ENCODE measurements at places on chromosomes 12 and 14. TPM values are rescaled to one million over a fixed set of nuclear protein-coding genes. Genes with fewer than 3 reads are reported as not detected.

The ALDH1L2 gene
- 3.9 TPM for total RNA-seq

The AQP2 gene
- not detected for total RNA-seq

The HOXC10 gene
- total RNA-seq, result not detected

The LRRIQ1 gene
- 0.47 TPM for total RNA-seq

The PIWIL1 gene
- total RNA-seq, result not detected

The MYH7 gene
- total RNA-seq, result not detected

The SELPLG gene
- 0.56 TPM for total RNA-seq

DNA sequence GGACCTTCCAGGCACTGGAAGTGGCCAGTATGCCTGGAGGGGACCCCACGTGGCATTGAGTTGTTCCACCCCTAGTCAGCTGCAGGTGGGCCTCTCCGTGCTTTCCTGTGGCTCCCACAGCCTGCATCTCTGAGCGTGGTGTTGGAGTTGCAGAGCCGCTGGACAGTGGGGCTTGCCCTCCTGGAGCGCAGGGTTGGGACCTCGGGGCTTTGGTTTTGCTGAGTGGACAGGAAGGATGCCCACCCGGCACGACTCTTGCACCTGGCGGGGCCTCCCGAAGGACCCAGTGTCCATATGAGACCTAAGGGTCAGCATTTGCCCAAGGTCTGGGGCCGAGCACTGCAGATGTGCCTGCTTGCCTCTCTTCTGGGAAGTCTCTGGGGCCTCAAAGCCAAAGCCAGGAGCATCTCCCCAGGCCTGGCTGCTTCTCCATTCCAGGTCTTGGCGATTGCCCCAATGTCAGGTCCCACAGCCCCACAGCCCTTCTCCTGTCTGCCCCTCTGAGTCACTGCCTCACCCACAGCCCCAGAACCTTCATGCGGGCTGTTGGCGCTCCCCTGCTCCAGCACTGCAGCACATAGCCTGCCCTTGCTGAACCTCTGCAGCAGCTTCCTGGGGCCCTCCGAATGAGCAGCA, 1.5 kb downstream of the PACS2 start:
- H3K27ac ChIP-seq, result no peak overlapping the region
- no peak for DNase-seq
- H3K4me3 ChIP-seq, result peak overlapping the region; percentile 69
- H3K36me3 ChIP-seq, result no peaks in the 10 kb centered on the region

GRCh38 chr14:67673451-67673850, 981 bp downstream of the VTI1B start:
- peak overlapping the region; percentile 88 for H3K4me3 ChIP-seq
- H3K4me1 ChIP-seq, result peaks cover 17% of the 10 kb centered on the region

GRCh38 chr14:35140718-35141581, 18.6 kb downstream of the PRORP start:
- H3K27ac ChIP-seq, result no peak overlapping the region
- no peaks in the 10 kb centered on the region for H3K36me3 ChIP-seq
- H3K27me3 ChIP-seq, result no peaks in the 10 kb centered on the region
- no peaks in the 10 kb centered on the region for H3K4me1 ChIP-seq
- no peak overlapping the region for H3K4me3 ChIP-seq

- H3K4me3 ChIP-seq, result no peak overlapping the region
- no peak overlapping the region for H3K27ac ChIP-seq
- no peaks in the 10 kb centered on the region for H3K36me3 ChIP-seq
- H3K4me1 ChIP-seq, result no peaks in the 10 kb centered on the region
- no peaks in the 10 kb centered on the region for H3K27me3 ChIP-seq
These were observed 21.5 kb downstream of the PPTC7 start for GRCh38 chr12:110561471-110562201.

DNA sequence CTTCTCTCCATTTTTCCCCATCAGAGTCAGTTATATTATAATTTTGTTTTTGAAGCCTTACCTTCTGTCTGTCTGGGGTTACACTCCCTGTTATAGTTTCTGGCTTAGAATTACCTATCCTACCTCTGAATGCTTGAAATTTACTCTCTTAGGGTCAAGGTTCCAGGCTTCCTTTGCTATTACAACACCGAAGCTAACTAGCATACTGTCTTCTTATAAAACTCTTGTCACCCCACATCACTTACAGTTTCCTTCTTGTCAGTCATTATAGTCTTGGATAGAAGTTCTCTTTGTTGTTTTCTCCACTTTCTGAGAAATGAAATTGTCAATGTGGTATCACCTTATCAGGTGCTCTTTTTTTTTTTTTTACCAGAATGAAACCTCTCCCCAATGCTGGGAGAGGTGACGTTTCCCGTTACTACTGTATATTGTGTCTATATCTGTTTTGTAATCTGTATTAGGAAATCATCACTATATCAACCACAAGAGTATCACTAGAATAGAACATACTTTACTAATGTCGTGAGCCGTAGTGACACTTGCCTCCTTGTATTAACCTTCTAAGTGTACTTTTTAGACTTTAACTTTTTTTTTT, 69.2 kb upstream of the PSMA6 start:
- H3K4me1 ChIP-seq, result no peaks in the 10 kb centered on the region
- no peaks in the 10 kb centered on the region for H3K36me3 ChIP-seq
- no peaks in the 10 kb centered on the region for H3K27me3 ChIP-seq
- H3K27ac ChIP-seq, result no peak overlapping the region

DNA sequence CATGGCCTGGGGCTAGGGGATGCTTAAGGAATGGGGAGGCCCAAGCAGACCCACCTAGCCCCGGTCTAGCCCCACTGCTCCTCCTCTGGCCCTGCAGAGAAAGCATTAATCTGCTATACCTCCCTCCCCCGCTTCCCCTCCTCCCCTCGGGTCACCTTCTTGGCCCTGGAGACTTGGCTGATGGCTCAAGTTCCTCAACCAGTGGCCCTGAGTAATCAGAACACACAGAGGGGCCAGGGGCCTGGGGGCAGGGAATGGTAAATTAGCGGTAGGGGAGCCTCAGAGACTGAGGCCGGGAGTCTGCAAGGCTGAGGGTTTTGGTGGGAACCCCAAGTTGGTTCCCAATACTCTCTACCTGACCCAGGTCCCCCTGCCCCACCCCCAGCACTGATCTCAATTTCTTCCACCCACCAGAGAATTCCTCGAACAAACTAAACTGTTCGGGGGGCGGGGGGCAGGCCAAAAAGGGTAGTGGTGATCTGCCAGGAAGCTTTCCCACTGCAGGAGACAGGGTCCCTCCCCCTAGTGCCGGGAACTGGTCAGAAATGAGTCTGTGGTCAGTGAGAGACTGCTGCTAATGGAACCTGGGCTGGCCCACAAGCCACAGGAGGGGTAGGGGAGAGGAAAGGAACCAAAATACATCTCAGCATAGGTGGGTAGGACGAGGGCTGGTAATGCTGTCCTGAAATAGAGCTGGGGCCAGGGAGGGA, 12.8 kb upstream of the SMARCD1 start:
- H3K27ac ChIP-seq, result no peak overlapping the region
- no peaks in the 10 kb centered on the region for H3K36me3 ChIP-seq
- DNase-seq, result no peak
- 0 out of 2 replicates have a peak, but pooled peaks cover 4% of the 10 kb centered on the region for H3K4me1 ChIP-seq
- no peak overlapping the region for H3K4me3 ChIP-seq

DNA sequence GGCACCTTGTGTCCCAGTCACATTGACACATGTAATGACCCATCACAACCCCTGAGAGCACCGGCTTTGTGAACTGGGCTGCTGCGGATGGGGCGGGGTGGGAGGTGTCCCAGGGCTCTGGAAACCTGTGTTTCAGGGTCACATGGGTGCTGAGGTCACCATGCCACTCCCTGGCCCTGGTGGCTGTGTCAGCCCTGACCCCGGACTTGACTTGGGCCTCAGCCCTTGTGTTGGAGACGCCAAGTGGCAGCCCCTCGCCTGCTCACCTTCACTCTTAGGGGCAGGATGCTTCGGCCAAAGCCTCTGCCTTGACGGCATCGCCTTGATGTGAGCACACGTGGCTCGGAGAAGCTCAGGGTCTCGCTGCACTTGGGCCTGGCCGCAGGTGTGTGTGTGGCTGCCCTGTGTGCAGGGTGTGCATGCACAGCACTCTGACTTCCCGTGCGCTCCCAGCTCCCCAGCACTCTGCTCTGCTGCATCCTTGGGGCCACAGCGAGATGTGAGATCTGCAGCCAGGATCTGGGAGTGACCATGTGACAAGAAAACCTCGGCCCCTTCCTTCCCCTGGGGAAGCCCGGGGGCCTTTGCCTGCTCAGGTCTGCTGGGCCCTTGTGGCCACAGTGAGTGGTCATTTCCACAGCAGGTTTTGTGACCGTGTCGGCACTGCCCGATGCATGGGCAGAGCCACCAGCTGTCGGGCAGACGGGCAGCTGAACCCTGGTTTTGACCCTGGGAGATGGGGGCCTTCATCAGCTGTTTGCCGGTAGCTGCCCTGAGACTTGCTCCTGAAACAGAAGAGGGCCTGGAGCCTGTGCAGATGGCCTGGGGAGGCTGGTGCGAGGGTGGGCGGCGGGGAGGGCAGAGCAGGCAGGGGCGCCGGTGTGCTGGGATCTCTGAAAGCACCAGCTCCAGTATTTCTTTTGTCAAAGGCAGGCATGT, 167.4 kb downstream of the KIF26A start:
- no peaks in the 10 kb centered on the region for H3K36me3 ChIP-seq
- DNase-seq, result no peak
- no peaks in the 10 kb centered on the region for H3K27me3 ChIP-seq

GRCh38 chr12:21604245-21605101, at the start of gene GYS2:
GYS2 (minus strand) TSS chr12:21604847; CDS start chr12:21604592, 255 bp downstream.
- no peaks in the 10 kb centered on the region for H3K4me1 ChIP-seq
- no peaks in the 10 kb centered on the region for H3K27me3 ChIP-seq
- DNase-seq, result peak; percentile 42
- H3K27ac ChIP-seq, result no peak within 1 kb of the TSS
- no peaks in the 10 kb centered on the region for H3K36me3 ChIP-seq
- no peak within 1 kb of the TSS for H3K4me3 ChIP-seq

DNA sequence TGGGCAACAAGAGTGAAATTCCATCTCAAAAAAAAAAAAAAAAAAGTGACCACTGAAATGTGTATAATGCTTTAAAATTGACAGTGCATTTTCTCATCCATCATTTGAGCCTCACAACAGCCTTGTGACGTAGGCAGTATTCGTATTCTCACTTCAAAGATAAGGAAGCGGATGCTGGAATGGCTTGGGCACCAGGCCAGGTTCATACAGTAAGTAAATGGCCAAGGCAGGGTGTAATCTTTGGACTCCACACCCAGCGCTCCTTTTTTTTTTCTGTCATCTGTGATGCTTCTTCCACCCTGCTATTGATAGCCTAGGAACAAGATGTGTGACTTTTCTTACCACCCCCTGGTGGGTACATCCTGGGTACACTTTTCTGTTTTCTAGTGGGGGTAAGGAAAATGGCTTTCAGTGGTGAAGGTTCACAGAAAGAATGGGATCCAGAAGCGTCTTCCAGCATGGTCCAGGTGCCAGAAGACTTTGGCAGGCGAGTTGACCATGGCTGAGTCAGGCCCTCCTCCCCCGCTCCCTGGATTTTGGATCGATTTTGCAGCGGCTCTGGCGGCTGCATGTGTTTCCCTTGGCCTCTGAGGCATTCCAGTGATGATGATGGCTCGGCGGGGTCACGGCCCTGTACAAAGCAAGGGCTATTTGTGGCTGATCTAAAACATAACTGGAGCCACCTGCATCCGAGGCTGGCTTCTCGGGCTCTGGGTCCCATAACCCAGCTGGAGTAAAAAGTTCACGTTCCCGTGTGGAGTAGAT, 110.6 kb downstream of the CACNA1C start:
- H3K4me3 ChIP-seq, result no peak overlapping the region
- H3K36me3 ChIP-seq, result no peaks in the 10 kb centered on the region
- no peak for DNase-seq
- no peaks in the 10 kb centered on the region for H3K4me1 ChIP-seq

DNA sequence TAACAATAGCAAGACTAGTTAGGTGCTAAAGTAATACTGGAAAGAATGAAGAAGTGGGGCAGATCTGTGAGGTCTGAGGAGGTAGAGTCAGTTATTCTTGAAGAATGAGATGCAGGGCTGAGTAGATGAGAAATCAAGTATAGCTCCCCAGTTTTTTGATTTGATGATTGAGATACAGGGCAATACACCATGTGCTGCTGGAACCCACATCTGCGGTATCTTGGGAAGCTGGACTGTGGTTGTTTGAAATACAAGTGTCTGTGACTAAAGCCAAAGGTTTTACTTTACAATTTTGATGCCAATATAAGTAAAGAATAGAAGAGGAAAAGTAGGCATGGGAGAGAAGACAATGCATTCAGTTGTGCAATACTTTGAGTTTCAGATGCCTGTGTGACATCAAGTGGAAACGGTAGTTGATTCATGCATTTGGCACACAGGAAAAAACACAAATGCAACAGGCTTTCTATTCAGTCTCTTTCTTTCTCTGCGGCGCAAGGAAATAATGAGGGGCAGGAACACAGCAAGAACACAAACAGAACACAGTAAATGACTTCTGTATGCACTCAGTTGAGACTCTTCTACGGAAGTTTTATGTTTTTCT, 190.2 kb upstream of the SLC38A2 start:
- DNase-seq, result no peak
- no peaks in the 10 kb centered on the region for H3K36me3 ChIP-seq
- H3K4me3 ChIP-seq, result no peak overlapping the region
- H3K27me3 ChIP-seq, result no peaks in the 10 kb centered on the region
- H3K4me1 ChIP-seq, result peaks cover 28% of the 10 kb centered on the region

GRCh38 chr12:117076410-117077372, 22.5 kb downstream of the TESC start:
- no peak for DNase-seq
- H3K4me3 ChIP-seq, result no peak overlapping the region
- H3K36me3 ChIP-seq, result no peaks in the 10 kb centered on the region
- no peaks in the 10 kb centered on the region for H3K4me1 ChIP-seq
- H3K27ac ChIP-seq, result no peak overlapping the region
- H3K27me3 ChIP-seq, result no peaks in the 10 kb centered on the region

GRCh38 chr12:101501410-101501995, 26.4 kb downstream of the SPIC start:
- no peaks in the 10 kb centered on the region for H3K36me3 ChIP-seq
- no peak overlapping the region for H3K27ac ChIP-seq
- no peak for DNase-seq
- no peaks in the 10 kb centered on the region for H3K27me3 ChIP-seq
- H3K4me1 ChIP-seq, result no peaks in the 10 kb centered on the region

GRCh38 chr14:61113561-61114225, 132.6 kb downstream of the SLC38A6 start:
- H3K4me3 ChIP-seq, result no peak overlapping the region
- no peak for DNase-seq
- H3K27me3 ChIP-seq, result no peaks in the 10 kb centered on the region
- no peak overlapping the region for H3K27ac ChIP-seq
- peaks cover 4% of the 10 kb centered on the region for H3K4me1 ChIP-seq
- H3K36me3 ChIP-seq, result peaks cover 14% of the 10 kb centered on the region

GRCh38 chr12:109291117-109291516, 18.0 kb downstream of the FOXN4 start:
- H3K27me3 ChIP-seq, result no peaks in the 10 kb centered on the region
- no peak for DNase-seq
- no peak overlapping the region for H3K27ac ChIP-seq
- no peaks in the 10 kb centered on the region for H3K4me1 ChIP-seq
- H3K4me3 ChIP-seq, result peak overlapping the region; percentile 34

- no peaks in the 10 kb centered on the region for H3K36me3 ChIP-seq
- no peaks in the 10 kb centered on the region for H3K27me3 ChIP-seq
- no peaks in the 10 kb centered on the region for H3K4me1 ChIP-seq
These were observed 45.4 kb downstream of the EMP1 start for GRCh38 chr12:13241833-13242488.

Data from GM23338 (cell line).